Kidney (tissue), 22 donors: ENCODE measurements at places on chromosomes 16 and 17. TPM values are rescaled to one million over a fixed set of nuclear protein-coding genes. Genes with fewer than 3 reads are reported as not detected.

Gene POLDIP2
- total RNA-seq = 84.9 TPM

Gene ANKRD11
- 154 TPM for total RNA-seq

Gene CLEC10A
- 16.1 TPM for total RNA-seq

Gene NME4
- 56.6 TPM for total RNA-seq

Gene WSCD1
- total RNA-seq = 14.5 TPM

DNA sequence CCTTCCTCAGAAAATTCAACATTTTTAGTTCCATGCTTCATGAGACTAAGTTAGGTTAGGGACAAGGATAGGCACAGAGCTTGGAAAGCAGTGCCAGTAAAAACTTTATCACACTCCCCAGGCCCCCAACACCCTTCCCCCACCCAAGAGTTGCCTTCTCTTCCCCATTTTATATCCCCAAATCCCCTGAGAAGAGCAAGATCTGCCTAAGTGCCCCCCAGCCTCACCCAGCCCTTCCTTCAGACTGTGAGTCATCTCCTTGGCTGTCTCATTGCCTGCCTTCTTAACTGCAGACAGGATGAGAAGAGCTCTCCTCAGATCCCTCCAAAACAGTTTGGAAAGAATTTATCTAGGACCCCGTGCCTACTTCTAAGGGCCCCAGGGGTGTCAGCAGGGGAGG is 55.8 kb downstream of the NEUROD2 start:
- H3K4me3 ChIP-seq = no peak overlapping the region
- DNase-seq = no peak
- no peak overlapping the region for H3K27ac ChIP-seq
- peaks cover 53% of the 10 kb centered on the region for H3K36me3 ChIP-seq
- H3K4me1 ChIP-seq = no peaks in the 10 kb centered on the region
- H3K27me3 ChIP-seq = no peaks in the 10 kb centered on the region

GRCh38 chr17:50841949-50842354 is 6.6 kb downstream of the WFIKKN2 start:
- DNase-seq = peak; percentile 84
- no peak overlapping the region for H3K27ac ChIP-seq
- no peaks in the 10 kb centered on the region for H3K4me1 ChIP-seq
- H3K27me3 ChIP-seq = no peaks in the 10 kb centered on the region

GRCh38 chr17:4721203-4722135 is 9.8 kb upstream of the MED11 start:
- no peaks in the 10 kb centered on the region for H3K27me3 ChIP-seq
- DNase-seq = no peak
- no peaks in the 10 kb centered on the region for H3K36me3 ChIP-seq
- H3K4me1 ChIP-seq = no peaks in the 10 kb centered on the region
- H3K27ac ChIP-seq = no peak overlapping the region
- H3K4me3 ChIP-seq = no peak overlapping the region

GRCh38 chr17:77375917-77376651 is 235.3 kb downstream of the SEC14L1 start:
- peak overlapping the region; percentile 67 for H3K27ac ChIP-seq
- DNase-seq = peak; percentile 87
- H3K4me1 ChIP-seq = peaks cover 66% of the 10 kb centered on the region
- H3K4me3 ChIP-seq = peak overlapping the region; percentile 76

- DNase-seq = peak; percentile 52
- H3K4me1 ChIP-seq = peaks cover 4% of the 10 kb centered on the region
These were observed 11.3 kb upstream of the MLLT6 start for GRCh38 chr17:38693700-38694329.

DNA sequence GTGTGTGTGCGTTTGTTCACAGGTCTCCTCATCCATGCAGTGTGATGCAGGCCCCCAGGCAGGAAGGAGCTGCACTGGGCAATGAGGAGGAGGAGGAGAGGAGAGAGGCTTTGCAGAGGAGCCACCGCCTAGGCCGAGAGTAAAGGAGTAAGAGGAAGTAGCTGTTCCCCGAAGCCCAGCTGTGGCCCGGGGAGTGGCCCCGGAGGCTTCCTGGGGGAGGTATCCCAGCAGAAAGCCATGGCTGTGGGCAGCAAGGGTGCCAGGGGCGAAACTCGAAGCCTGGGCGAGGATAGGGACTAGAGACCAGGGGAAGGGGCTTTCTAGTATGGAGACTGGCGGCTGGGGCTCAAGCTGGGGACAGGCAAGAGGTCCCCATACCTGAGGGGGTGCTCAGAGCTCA is 12.2 kb downstream of the C16orf95 start:
- H3K27ac ChIP-seq = no peak overlapping the region
- H3K27me3 ChIP-seq = no peaks in the 10 kb centered on the region
- no peak for DNase-seq
- no peak overlapping the region for H3K4me3 ChIP-seq
- H3K36me3 ChIP-seq = no peaks in the 10 kb centered on the region

DNA sequence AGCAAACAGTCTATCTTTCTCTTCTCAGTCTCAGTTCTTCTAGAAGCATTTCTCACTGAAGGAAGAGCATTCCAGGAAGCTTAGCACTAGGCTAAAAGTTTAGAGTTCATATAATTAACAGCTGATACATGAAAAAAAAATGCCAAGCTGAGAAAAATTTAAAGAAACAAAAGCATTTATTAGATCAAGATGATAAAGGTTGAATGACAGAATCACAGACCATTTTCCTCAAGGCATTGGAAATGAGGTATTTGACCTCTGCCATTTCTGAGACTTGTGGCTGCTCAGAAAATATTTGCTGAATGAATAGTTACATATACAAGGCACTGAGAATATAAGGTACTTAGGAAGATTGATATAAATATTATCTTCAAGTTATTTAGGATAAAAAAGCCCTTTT is 901.6 kb upstream of the GOT2 start:
- H3K27me3 ChIP-seq = no peaks in the 10 kb centered on the region
- no peaks in the 10 kb centered on the region for H3K4me1 ChIP-seq
- no peak for DNase-seq
- H3K36me3 ChIP-seq = no peaks in the 10 kb centered on the region

DNA sequence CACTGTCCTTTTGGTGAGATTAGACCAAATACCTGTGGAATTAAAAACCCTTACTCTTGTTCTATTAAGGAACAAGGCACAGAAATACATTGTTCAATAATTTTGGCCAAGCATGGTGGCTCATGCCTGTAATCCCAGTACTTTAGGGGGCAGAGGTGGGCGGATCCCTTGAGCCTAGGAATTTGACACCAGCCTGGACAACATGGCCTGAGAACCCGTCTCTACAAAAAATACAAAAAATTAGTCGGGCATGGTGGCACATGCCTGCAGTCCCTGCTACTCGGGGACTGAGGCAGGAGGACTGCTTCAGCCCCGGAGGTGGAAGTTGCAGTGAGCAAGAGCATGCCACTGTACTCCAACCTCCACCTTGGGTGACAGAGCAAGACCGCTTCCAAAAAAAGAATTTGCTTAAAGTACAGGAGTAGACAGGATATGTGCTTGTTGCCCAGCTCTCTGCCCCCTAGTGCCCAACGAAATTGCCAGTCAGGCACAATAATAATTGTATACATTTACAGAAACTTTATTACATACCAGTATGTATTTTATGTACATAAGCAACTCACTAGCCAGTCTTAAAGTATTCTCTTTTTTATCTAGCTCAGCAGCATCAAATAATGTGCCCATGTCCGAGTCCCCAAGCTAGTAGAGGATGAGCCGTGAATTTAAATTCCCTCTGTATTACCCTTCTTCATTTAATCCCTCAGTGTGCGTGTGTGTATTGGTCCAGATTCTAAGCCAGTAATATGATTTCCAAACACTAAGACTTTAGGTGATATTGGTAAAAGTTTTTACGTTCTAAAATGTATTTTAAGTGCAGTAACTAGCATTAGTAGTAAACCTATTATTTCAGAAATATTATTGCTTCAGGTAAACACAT is 1.4 kb downstream of the THUMPD1 start:
- no peak for DNase-seq
- peaks cover 2% of the 10 kb centered on the region for H3K4me1 ChIP-seq
- H3K4me3 ChIP-seq = peak overlapping the region; percentile 70
- H3K27ac ChIP-seq = peak overlapping the region; percentile 25

GRCh38 chr17:79046916-79047280 is 22.9 kb downstream of the C1QTNF1 start:
- H3K36me3 ChIP-seq = no peaks in the 10 kb centered on the region
- no peak overlapping the region for H3K27ac ChIP-seq
- no peak overlapping the region for H3K4me3 ChIP-seq
- H3K27me3 ChIP-seq = no peaks in the 10 kb centered on the region

DNA sequence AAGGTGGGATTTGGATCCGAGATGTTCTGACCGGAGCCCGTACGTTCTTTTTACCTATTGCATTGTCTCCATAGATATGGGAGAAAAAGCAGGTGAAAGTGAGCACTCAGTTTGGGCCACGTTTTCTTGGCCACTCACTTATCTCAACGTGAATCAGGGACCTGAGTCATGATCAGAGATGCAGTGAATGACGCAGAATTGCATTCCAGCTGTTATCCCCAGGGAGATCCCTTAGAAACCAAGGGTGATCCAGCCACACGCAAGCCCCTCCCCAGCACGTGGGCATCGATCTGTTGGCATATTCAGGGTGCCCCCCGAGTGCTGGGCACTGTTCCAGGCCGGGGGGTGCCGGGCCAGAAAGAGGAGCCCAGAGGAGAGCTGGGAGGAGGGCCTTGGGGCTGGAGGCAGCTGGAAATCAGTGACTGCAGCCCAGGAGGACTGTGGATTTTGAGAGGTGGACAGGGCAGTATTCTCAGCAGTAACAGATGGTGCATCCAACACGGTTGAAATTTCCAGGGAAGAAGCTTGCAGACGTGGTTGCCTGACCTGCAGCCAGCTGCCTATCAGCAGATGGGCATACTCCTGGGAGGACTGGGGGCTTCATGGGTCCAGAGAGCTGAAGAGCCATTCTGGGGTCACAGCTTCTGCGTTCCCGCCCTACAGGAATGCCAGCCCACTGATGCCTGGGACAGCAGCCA is 87.2 kb upstream of the CACNG5 start:
- H3K27me3 ChIP-seq = no peaks in the 10 kb centered on the region
- no peak overlapping the region for H3K4me3 ChIP-seq
- H3K36me3 ChIP-seq = peaks cover 3% of the 10 kb centered on the region
- DNase-seq = no peak

DNA sequence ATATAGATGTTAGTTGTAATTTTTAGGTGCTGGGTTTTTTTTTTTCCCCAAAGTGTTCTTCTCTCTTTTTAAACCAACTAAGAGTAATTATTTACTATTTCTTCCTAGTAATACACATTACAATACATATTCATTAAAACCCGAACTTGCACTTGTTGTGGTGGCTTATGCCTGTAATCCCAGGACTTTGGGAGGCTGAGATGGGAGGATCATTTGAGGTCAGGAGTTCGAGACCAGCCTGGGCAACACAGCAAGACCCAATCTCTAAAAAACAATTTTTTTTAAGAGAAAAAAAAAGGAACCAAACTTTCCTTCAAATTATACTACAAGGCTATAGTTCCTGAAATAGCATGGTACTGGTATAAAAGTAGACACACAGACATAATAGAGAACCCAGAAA is 3.8 kb downstream of the EFCAB5 start:
- no peaks in the 10 kb centered on the region for H3K4me1 ChIP-seq
- H3K27ac ChIP-seq = no peak overlapping the region
- no peak overlapping the region for H3K4me3 ChIP-seq
- H3K27me3 ChIP-seq = no peaks in the 10 kb centered on the region

GRCh38 chr16:49275050-49275730 is 6.4 kb downstream of the CBLN1 start:
- DNase-seq = no peak
- H3K4me1 ChIP-seq = no peaks in the 10 kb centered on the region
- H3K36me3 ChIP-seq = no peaks in the 10 kb centered on the region
- no peak overlapping the region for H3K4me3 ChIP-seq
- H3K27ac ChIP-seq = no peak overlapping the region
- H3K27me3 ChIP-seq = peaks cover 45% of the 10 kb centered on the region

- H3K27me3 ChIP-seq = no peaks in the 10 kb centered on the region
- H3K4me1 ChIP-seq = no peaks in the 10 kb centered on the region
- no peak for DNase-seq
- no peaks in the 10 kb centered on the region for H3K36me3 ChIP-seq
These were observed 293.4 kb downstream of the SHISA9 start for GRCh38 chr16:13194766-13195165.

DNA sequence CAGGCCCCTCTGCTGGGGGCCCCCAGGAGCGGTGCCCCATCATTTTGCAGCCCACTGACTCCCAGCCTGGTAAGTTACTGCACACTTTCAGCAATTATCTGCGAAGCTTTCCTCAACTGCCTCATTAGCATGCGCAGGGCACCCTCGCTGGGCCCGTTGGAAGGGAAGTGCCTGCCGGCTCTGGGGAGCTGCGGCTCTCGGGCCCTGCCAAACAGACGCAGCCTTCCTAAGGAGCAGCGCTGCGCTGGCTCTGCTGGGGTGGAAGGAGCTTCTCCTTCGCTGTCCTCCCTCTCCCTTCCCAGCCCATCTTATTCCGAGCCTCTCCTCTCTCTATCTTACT is 71.0 kb downstream of the RBBP6 start:
- peaks cover 3% of the 10 kb centered on the region for H3K4me1 ChIP-seq
- DNase-seq = peak; percentile 54
- no peaks in the 10 kb centered on the region for H3K36me3 ChIP-seq
- H3K27me3 ChIP-seq = no peaks in the 10 kb centered on the region
- peak overlapping the region; percentile 28 for H3K4me3 ChIP-seq
- no peak overlapping the region for H3K27ac ChIP-seq

- H3K4me1 ChIP-seq = peaks cover 31% of the 10 kb centered on the region
- H3K4me3 ChIP-seq = no peak overlapping the region
- peak; percentile 92 for DNase-seq
- no peaks in the 10 kb centered on the region for H3K36me3 ChIP-seq
- no peak overlapping the region for H3K27ac ChIP-seq
- H3K27me3 ChIP-seq = no peaks in the 10 kb centered on the region
These were observed 50.4 kb upstream of the CIBAR2 start for GRCh38 chr16:85162478-85163277.

GRCh38 chr16:57092786-57093411 is 516 bp downstream of the CPNE2 start:
- no peak overlapping the region for H3K27ac ChIP-seq
- no peaks in the 10 kb centered on the region for H3K36me3 ChIP-seq
- no peaks in the 10 kb centered on the region for H3K4me1 ChIP-seq
- DNase-seq = peak; percentile 33
- H3K27me3 ChIP-seq = no peaks in the 10 kb centered on the region

DNA sequence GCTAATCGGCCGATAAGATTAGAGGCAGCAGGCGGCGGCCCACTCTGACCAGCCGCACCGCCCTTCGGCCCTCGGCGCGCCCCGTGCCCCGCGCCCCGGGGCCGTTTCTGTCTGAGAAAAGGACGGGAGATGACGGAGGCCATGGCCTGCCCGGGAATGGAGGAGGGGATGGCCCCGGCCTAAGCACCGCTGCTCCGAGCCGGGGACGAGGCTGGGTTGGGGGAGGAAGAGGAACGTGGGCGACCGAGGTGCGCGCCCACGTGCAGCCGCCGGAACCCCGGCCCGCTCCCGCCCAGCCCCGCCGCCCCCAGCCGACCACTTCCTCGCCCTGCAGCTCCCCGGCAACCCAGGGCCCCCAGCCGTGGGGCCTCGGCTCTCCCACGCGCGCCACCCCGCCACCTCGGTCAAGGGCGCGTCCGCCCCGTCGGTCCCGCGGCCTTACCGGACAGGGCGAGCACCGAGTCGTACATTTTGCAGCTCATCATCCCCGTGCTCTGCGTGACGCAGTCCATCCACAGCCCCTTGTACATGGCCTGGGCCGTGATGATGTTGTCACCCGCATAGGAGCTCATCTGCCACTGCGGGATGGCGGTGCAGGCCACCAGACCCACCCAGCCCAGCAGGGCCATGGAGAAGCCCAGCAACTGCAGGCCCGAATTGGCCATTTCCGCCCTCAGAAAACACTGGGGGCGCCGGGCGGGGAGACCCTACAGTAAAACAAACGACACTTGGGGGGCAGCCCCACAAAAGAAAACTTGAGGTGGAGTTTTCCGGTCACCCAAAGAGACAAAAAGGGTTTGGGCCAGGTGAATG is 693 bp downstream of the CLDN7 start:
- H3K27ac ChIP-seq = peak overlapping the region; percentile 89
- H3K36me3 ChIP-seq = peaks cover 4% of the 10 kb centered on the region
- DNase-seq = no peak
- H3K4me1 ChIP-seq = peaks cover 21% of the 10 kb centered on the region
- H3K4me3 ChIP-seq = peak overlapping the region; percentile 57

- no peaks in the 10 kb centered on the region for H3K4me1 ChIP-seq
- H3K27ac ChIP-seq = no peak overlapping the region
These were observed 49.6 kb upstream of the SIAH1 start for GRCh38 chr16:48434653-48435317.
